ENCODE measurements at places on chromosomes 3 and 15.

- no peak for DNase-seq
Observed at GRCh38 chr3:67876261-67876660, 221.8 kb upstream of the SUCLG2 start.

DNA sequence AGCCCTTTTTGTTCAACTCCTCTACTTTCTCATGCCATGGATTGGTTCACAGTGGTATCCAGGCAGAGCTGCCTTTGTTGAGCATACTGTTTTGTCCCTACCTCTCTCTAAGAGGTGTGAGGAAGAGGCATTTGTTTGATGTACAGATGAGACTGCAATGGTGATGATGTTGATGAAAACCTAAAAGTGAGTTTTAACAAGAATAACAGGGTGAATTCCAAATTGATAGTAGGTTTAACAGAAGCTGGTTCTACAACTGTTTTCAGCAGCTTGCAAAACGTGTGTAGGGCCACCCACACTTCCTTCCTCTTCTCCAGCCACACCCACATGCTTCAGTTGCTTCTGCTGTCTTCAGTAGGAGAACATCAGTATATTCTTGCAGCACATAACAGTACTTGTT lies 10.2 kb downstream of the SNRK start:
- peak; percentile 78 for DNase-seq

- no peak for DNase-seq
Observed at GRCh38 chr15:35911052-35911777, 365.2 kb upstream of the DPH6 start.

DNA sequence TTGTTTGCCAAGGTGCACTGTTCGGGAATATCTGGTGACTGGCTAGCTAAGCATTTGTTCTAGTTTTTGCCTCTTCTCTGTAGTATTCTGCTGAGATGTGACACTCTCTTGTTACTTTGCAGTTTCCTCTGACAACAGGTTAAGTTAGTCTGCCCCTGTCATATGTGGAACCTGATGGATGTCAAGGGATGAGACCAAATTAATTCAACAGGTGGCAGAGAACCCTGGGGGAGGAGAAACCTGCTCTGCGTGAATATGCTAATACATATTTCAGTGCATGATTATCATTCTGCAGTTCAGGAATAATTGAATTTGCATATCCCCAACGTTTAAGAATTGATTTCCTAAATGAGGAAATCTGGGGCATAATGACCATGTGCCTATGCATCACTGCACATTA lies 777.3 kb downstream of the PDCD6IP start:
- no peak for DNase-seq

DNA sequence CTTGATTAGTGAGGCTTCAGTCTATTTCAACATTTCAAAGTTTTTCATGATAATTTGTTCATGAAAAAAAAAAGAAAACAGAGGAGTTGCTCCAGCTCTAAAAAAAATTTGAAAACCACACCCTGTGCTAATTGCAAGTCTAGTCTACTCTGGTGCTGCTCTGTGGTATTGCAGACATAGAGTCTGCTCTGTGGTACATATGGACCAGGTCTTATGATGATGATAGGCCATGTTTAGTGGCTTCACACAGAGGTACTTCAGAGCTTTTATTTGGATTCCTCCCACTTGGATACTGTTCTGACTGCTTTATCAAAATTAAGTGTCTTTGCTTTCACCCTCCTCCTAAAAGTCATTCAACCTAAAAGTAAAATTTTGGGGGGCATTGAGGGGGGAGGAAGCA lies 160.8 kb downstream of the ALCAM start:
- no peak for DNase-seq

DNA sequence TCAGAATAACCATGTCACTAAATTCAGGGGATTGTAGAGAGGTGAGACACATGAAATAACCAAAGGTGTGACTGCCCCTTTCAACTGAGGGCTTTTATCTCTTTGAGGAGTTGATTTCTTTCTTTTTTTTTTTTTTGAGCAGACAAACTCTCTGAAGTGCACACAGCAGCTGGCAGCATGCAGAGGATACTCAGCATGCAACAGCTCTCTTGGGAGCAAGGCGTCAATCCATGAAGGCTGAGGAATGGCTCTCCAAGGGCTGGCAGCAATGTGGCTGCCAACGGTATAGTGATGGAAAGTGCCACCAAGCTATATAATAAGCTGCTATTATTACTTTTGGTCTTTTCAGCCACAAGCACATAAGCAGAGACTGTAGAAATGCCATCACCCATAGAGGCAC lies 226.7 kb upstream of the FEZF2 start:
- no peak for DNase-seq

DNA sequence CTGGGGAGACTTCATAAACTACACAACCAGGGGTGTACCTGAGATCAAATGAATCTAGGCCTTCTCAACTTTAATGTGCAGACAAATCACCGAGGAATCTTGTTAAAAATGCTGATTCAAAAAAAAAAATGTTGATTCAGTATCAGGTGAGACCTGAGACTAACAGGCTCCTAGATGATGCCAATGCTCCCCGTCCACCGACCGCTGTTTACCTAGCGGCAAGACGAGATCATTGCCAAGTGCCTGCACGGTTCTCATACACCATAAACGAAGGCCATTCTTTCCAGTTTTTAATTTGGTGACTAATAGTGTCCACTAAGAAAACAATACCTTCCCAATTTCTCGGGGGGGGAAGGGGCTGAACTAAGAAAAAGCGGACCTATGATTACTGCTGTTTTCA lies 2.5 kb upstream of the FSIP1 start:
- no peak for DNase-seq

DNA sequence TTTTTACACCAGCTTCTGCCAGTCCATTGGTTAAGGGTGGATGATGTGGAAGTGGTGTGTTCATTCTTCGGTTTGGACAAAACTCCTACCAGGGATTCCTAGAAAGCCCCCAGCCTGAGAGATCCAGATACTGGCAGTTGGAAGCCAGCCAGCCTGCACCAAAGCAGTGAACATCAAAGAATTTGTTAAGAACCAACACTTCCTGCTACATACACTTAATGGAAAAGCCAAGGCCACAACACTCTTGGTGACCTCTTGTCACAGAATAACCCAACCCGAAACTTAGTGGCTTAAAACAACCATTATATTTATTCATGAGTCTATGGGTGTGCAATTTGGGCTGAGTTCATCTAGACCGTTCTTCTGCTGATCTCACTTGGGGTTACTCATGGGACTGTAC lies 42.9 kb upstream of the ADAMTS9 start:
- DNase-seq: no peak

DNA sequence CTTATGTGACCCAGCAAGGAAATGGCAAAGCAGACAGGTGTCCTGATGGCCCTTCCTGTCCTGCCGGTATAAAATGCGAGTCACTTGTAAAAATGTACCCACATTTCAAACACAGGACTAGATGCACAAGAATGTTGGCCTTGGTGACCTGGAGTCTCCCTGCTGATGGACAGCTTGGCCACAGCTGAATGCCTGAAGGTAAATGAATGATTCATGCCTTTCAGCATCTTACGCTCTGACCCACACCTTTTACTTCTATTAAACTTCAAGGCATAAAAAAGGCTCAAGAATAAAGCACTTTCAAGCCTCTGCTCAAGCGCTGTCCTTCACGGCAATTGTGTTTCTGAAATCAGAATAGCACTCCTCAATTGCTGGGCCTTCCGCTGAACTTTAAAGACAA lies 228.0 kb upstream of the SLCO3A1 start:
- no peak for DNase-seq

GRCh38 chr3:15815696-15816095 lies 17.9 kb upstream of the ANKRD28 start:
- no peak for DNase-seq

Measured in KBM-7 (cell line).